ENCODE measurements at places on chromosomes 16 and 17.

- DNase-seq: no peak
Measured at GRCh38 chr17:66664336-66664735, 170.6 kb upstream of the CACNG5 start.

GRCh38 chr17:75835654-75835987 is 8.6 kb downstream of the UNC13D start:
- DNase-seq: no peak

GRCh38 chr17:50303051-50303450 is 28.8 kb downstream of the TMEM92 start:
- DNase-seq: no peak

GRCh38 chr17:7060165-7060891 is 16.4 kb upstream of the SLC16A11 start:
- peak; percentile 43 for DNase-seq

DNA sequence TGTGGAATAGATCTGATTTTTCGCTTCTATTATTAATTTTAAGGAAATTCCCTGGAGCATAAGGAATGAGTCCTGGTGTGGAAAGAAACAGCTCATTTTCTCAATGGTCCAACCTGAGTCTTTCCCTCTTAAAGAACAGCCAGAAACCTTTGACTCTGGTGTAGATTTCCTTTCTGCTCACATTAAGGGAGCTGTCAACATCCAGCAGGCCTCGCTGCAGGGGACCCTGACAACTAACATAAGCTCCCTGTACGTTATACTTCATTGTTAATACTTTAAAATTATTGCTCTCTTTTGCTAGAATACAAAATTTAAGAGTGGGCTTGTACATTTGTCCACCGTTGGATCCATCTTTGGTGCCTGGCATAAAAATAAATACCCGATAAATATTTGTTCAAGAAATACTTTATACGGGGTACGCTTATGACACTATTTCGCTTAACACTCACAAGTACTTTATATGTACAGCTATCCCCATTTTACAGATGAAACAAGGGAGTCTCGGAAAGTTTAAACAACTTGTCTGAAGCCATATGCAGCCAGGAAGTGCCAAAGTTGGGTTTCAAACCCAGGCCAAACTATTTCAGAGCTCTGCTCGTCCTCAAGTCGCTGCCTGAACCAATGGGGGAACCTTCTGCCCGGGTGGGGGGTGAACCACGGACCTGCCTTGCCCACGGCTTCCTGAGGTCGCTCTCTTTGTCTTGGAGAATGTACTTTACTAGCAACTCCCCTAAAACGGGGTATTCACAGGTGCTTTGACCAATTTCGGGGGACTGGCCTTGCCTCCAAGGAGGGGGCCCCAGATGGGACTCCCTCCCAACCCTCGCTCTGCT is 611 bp downstream of the SMARCE1 start:
- DNase-seq: no peak

- no peak for DNase-seq
Measured at GRCh38 chr16:73232555-73233328, 184.8 kb upstream of the ZFHX3 start.

GRCh38 chr17:5661491-5662125 is 77.3 kb upstream of the NLRP1 start:
- no peak for DNase-seq

DNA sequence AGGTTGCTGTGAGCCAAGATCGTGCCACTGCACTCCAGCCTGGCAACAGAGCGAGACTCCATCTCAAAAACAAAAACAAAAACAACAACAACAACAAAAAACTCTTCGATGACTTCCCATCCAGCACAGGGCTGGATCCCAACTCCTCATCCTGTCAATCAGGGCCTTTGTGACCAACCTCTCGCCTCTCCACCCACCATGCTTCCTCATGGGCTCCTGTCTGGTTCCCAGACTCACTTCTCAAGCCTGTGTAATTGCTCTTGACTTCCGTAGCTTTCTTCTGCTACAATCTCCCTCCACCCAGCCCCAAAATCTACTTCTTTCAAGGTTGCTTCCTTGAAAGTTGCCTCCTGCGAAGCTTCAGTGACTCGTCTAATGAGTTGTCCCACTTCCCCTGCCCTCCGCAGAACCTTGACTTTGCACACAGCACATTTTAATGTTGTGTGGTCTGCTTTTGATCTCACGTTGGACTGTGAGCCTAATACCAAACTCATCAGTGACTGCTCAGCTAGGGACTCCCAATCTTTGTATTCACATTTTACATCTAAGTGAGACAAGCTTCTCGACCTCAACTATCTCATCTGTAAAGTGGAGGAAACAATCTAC is 936 bp upstream of the RASL10B start:
- DNase-seq: no peak

GRCh38 chr17:74922172-74922571 is 883 bp downstream of the USH1G start:
- DNase-seq: no peak

DNA sequence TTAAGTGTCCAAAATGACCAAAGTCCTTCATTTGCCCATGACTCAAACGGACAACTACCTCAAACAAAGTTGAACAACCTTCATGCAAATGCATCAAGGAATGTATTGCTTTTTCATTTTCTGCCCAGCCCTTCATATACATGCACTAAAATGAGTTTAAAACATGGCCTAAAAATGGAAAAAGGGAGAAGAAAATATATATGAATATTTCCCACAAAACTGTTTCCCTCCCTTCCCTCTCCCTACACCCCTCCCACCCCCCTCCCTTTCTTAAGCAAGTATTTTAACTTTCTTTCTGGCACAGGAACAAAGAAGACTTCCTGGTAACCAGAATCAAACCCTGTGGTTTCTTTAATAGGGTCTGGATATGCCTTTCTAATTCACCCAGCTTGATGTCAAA is 5.5 kb upstream of the FBXL20 start:
- no peak for DNase-seq

GRCh38 chr16:22014271-22014873 is 6.5 kb downstream of the MOSMO start:
- no peak for DNase-seq

- no peak for DNase-seq
Measured at GRCh38 chr16:51237861-51238378, 86.8 kb upstream of the SALL1 start.

DNA sequence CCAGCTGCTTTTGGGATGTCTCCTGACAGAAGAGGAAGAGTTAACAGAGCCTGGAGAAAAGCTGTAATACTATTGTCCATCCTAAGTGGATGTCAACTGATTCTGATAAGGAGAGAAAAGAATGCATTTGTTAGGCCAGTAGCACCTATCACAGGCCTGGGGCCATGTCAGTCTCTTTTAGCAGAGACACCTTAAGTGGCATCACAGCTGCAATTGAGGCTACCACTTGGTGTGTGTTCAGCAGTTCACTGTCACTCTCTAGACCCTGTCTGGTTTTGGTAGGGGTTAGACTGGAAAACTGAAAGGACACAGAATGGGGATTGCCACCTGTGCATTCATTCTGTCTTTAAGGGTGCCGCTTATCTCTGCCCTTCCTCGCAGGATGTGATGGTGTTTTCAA is 42.0 kb downstream of the PSMD12 start:
- no peak for DNase-seq

DNA sequence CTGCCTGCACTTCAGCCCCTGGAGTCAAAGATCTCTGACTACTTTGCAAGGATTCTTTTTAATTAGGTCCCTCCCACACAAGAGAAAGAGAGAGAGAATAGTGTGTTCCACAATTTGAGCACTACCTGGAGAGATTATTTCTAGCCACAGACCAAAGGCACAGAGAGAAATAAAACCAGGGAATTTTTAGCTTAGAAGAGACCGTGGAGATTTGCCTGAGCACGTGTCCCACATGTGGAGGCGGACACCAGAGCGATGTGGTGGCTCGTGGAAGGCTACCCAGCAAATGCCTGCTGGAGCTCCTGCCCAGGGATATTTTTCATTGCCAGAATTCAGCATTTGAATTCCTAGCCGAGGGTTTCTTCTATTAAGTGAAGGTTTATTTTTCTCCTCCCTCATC is 50.6 kb downstream of the MGAT5B start:
- DNase-seq: no peak

DNA sequence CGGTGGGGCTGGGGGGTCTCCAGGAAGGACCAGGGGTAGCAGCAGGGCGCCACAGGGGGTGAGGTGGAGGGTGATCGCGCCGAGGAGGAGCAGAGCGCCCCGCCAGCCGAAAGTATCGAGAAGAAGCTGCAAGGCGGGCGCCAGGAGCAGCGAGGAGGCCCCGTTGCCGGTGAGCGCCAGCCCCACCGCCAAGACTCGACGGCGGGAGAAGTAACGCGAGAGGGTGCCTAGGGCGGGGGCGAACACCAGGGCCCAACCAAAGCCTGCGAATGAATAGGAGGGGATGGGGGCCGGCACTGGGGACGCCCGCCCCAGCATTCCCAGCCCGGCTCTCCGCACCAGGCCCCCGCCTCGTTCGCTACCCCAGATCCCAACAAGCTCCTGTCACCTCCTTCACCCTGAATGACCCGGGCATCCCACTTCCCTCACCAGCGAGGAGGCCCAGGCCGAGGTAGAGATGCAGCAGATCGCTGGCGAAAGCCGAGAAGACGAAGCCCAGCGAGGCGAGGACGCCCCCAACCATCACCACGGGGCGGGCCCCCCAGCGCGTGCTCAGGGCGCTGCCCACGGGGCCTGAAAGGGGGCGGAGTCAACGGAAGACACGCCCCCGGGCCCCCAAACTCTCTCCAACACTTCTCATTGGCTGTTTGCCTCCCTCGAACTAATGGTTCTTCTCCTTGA is 1.3 kb downstream of the SLC16A11 start:
- peak; percentile 55 for DNase-seq

DNA sequence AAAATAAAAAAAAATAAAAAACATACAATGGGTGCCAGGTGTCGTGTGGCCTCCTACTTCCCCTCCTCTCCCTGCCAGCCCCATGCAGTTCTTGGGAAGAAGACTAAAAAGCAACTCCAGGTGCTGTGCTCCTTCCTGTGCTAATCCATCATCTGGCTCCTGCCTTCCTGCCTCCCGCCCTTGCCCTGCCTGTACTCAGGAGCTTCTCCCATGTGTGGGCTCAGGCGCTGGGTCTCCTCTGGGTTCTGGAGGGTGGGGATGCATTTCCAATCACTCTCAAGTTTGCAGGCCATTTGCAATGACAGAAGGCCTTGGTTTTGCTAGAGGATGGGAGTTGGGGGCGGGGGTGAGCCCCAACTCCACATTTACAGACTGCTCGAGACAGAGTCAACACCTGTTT is 122.9 kb downstream of the SDK2 start:
- DNase-seq: no peak
